Activated CD8-positive, alpha-beta T cell treated with anti-CD3 and anti-CD28 coated beads for 36 hours (primary cell): ENCODE measurements at places on chromosomes 16 and 17.

DNA sequence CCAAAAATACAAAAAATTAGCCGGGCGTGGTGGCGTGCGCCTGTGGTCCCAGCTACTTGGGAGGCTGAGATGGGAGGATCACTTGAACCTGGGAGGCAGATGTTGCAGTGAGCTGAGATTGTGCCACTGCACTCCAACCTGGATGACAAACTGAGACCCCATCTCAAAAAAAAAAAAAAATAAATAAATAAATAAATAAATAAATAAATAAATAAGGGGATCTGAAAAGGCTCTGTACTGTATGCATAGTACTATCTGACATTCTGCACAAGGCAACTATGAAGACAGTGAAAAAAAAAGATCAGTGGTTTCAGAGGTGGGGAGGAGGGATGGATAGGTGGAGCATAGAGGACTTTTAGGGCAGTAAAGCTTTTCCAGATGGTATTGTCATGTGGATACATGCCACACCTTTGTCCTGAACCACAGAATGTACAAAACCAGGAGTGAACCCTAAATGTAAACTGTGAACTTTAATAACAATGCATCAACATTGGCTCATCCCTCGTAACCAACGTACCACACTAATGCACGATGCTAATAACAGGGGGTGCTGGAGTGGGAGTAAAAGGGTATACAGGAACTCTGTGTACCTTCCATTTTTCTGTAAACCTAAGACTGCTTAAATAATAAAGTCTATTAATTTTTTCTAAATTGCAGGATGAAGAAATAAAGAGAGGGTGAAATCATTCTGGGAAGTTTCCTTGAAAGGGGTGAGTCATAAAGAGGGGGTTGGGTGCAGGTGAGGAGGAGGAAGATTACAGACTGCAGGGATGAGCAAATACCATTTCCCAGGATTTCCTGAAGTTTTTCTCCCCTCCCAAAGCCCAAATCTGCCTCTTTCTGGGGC lies 155.8 kb upstream of the SDK2 start:
- no peak for DNase-seq

DNA sequence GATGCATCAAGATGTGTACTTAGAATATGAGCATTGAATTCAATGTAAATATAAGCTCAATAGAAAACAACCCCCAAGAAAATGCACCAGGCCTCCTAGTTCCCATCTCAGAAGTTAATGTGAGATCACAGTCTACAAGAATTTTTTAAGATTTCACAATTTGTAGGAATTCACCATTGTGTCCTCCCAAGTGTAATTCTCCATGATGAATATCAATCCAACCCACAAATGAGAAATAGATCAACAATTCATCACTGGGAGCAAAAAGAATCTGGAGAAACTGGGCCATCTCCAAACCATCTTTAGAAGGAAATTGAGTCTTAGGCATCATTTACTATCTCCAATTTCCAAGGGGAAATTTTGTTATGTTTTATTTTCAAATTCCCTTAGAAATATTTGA lies 310.5 kb upstream of the GOT2 start:
- no peak for DNase-seq

GRCh38 chr17:57281887-57282286 lies 25.6 kb downstream of the MSI2 start:
- DNase-seq, result peak; percentile 22

DNA sequence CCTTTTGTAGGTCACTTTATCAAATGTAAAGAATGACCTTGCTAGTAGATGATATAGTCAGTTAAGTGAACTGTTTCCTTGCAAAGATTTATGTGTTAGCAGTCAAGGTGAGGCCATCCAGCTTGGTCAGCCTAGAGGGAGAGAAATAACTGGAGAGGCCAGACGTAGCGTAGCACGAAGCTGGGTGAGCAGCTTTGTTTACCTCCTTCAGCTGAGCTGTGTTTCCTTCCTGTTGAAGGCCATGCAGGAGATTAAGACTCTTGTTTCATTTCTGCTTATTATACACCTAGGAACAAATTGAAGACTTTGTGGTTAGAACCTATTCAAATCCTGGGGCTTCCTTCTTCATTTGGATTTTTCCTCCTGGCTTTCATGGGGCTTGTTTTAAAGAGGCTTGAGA lies 267.1 kb downstream of the PHKB start:
- DNase-seq, result no peak

GRCh38 chr17:57876866-57877237 lies 27.0 kb upstream of the MRPS23 start:
- DNase-seq, result no peak
